ENCODE measurements at places on chromosomes 2 and 18.

DNA sequence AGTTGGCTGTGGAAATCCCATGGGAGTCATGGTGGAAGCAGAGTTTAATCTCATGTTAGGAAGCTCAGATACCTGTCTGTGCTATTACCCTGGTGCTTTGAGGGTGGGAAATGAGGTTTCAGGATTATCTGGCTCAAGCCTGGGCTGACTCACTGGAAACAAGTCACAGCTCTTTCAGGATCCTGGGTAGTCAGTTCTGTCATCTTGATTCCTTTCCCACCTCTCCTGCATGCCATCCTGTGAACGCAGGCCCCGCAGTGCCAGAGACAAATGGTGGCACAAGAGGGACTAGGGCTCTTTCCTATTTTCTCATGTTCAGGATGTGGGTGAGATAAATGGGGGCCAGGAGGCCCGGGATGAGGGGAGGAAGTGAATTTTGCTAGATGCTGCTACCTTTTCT is 3.7 kb upstream of the FAM136A start:
- peak; percentile 46 for DNase-seq

GRCh38 chr2:26483957-26484565 is 6.1 kb upstream of the OTOF start:
- peak; percentile 65 for DNase-seq

- no peak for DNase-seq
These were observed 326.3 kb upstream of the ZNF521 start for GRCh38 chr18:25678221-25678620.

GRCh38 chr2:215790523-215791421 is 222.6 kb downstream of the MREG start:
- no peak for DNase-seq

Data from Right ventricle myocardium inferior (tissue), 1 donor.